ENCODE measurements at places on chromosomes 5 and 9.

- DNase-seq: no peak
Measured at GRCh38 chr5:64625678-64626077, 64.6 kb upstream of the SHISAL2B start.

GRCh38 chr5:140591747-140592372, 27.2 kb downstream of the SLC35A4 start:
- DNase-seq: no peak

GRCh38 chr5:145210020-145210419, 625.1 kb downstream of the PRELID2 start:
- DNase-seq: no peak

GRCh38 chr9:120905315-120906164, 21.1 kb downstream of the TRAF1 start:
- DNase-seq: no peak

DNA sequence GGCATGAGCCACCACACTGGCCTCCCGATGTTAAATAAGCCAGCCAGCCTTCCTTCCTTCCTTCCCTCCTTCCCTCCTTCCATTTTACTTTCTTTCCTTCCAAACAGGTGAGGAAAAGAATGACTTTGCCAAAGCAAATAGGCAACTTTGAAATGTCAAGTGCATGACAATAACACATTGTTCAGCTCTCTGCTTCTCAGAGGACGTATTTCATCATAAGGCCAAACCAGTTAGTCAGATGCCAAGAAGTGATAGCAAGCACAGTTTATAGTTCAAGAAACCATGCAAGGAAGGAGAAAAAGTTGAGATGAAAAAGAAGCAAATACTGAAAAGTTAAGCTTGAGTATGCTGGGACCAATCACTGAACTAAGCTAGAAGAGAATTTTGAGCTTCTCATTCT, 29.5 kb downstream of the POU4F3 start:
- no peak for DNase-seq

GRCh38 chr5:80116000-80116399, 80.9 kb downstream of the THBS4 start:
- DNase-seq: no peak

DNA sequence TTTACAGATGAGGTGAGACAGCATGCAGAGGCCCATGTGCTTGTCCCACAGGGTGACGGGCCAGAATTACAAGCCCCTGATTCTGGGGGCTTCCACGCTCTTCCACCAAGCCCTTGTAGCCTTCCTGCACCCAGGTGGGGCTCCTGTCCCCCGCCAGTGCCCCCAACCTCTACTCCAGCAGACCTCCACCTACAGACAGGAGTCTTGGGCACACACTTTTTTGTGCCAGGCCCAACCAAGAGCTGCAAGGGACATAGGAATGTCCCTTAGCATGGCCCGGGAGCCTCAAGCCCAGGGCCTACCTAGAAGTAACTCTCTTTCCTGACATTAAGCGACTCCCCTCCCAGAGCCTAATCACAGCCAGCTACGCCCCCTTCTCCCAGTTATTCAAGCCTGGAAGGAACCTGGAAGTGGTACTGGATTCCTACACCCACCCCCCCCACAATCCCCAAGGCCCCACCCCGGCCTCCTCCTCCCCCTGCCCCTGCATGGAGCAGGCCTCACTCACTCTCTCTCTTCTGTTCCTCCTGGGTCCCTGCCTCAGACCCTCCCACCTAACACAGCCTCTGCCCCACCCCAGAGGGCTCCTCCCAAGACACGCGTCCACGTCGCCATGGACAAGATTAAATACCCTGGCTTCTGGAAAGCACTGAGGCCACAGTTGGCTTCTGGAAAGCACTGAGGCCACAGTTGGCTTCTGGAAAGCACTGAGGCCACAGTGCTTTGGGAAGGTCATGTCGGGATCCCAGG, 30.5 kb downstream of the ADAMTS2 start:
- DNase-seq: no peak

GRCh38 chr5:122863240-122863639, 17.8 kb downstream of the SNX24 start:
- no peak for DNase-seq

GRCh38 chr5:125668884-125669283, 754.3 kb upstream of the GRAMD2B start:
- no peak for DNase-seq

DNA sequence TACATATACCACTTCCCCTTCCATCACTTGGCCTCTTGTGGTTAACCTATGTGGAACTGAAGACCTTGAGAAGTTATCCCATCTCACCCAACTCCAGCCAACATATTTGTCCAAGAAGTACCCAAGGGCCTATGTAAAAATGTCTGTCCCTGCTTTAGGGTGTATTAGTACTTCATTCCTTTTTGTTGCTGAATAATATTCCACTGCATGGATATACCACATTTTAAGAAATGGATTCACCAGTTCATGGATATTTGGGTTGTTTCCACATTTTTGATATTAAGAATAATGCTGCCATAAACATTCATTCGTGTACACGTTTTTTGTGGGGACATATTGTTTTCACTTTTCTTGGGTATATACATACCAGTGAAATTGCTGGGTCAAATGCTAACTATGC, 28.6 kb downstream of the IDNK start:
- DNase-seq: no peak

DNA sequence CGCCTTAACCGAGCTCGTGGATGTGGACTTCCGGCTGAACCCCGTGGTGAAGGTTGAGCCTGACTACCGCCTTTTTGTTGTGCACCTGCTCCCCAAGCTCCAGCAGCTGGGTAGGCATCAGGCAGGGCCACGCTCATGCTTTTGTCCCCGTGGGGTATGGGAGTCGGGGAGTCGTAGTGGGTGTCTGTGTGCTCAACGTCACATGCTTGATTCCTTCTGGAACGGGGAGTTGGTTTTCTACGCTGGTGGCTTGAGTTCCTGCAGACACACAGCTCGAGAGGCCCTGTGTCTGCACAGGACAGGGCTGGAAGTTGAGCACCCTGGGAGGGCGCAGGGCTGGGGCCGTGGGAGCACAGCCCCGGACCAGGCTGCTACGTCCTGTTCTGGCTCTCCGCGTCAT, 8.0 kb downstream of the CEP72 start:
- DNase-seq: no peak

DNA sequence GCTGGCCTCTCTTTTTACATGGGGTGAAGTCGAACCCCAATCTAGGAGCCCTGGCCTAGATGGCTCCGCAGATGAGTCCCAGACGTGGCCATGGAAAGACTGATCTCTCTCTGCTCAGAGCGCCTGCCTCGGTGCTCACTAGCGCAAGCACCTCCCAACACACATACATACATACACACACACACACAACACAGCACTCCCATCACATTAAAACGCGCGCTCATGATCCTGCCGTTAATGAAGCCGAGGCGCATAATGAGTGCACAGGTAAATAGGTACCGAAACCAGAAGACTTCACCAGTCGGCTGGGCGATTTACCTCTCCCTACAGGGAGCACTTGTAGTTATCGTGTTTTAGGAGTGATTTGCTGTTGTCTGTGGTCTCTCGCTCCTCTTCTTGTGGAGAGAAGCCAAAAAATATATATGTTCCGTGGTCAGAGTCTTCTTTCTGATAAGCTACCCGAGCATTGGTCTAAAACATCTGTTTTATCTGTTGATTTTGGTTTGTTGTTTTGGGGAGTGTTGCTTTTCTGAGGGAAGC, 207.7 kb downstream of the MEF2C start:
- no peak for DNase-seq

- no peak for DNase-seq
Measured at GRCh38 chr9:126413391-126414068, 86.9 kb downstream of the MVB12B start.

GRCh38 chr5:106906199-106906598, 764.5 kb downstream of the EFNA5 start:
- no peak for DNase-seq

DNA sequence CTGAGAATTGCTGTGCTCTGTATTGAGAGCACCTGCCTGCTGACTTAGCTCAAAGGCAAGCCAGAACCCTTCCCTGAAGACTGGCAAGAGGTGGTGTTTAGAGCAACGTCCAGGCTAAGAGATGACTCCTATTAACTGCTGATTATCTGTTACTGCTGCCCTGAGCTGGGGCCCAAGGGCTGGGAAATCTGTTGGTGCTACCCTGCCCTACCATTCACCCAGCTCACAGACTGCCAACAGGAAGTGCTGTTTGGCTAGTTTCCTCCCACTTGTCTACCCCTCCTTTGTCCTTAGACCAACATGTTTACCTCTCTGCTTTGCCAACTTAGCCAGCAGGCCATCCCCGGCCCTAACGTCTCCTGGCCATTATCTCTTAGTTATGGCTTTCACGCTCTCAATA, 6.9 kb downstream of the RAB24 start:
- no peak for DNase-seq

DNA sequence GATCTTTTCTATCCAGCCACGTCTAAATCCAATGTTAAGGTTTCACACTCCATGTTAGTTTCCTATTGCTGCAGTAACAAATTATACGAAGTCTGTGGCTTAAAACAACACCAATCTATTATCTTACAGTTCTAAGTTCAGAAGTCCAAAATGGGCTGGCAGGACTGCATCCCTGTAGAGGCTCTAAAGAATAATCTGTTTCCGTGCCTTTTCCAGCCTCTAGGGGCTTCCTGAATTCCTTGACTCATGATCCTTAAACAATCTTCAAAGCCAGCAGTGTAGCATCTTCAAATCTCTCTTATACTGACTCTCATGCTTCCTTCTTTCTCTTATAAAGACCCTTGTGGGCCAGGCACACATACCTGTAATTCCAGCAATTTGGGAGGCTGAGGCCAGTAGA, 6.8 kb downstream of the PLGRKT start:
- DNase-seq: no peak

- no peak for DNase-seq
Measured at GRCh38 chr9:5481322-5482040, 28.9 kb upstream of the PDCD1LG2 start.

- DNase-seq: no peak
Measured at GRCh38 chr9:8883321-8883720, 1083.7 kb upstream of the DMAC1 start.

DNA sequence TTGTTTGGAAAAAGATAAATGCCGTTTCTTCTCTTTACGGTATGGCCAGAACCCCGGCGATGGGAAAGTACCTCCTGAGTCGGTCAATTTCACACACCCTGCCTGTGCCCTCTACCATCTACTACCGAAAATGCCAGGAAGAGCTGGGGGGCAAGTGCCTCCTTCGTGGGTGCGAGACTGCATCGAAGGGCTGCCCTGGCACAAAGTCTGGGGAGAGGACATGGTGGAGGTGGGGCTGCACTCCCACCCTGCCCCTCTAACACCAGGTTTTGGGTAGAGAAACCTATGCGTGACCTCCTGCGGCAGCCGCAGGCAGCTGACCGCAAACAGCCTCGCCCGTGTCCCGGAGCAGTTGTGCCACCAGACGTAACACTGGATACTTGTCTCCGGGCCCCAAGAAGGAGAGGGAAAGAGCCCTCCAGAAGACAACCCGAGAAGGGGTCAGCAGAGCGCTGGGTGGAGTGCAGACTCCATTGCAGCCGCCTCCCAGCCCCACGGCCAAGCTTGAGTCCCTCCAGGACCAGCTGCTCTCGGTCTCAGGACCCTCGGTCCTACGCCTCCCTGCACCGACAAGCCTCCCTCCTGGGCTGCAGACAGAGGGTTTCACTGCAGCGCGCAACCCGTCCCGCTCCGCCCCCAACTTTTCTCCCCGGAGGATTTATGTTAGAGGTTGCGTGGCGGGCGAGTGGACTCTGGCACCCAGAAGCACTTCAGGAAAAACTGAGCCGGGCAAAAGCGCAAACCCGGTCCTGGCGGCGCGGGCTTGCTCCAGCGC, 823 bp upstream of the PRDM6 start:
- no peak for DNase-seq

- no peak for DNase-seq
Measured at GRCh38 chr5:155087036-155087435, 73.5 kb downstream of the KIF4B start.

- DNase-seq: no peak
Measured at GRCh38 chr9:108412755-108413154, 443.0 kb downstream of the ACTL7B start.

GRCh38 chr5:138159666-138160065, 18.8 kb downstream of the BRD8 start:
- no peak for DNase-seq

GRCh38 chr9:108811944-108812343, 43.8 kb downstream of the ACTL7B start:
- DNase-seq: no peak

DNA sequence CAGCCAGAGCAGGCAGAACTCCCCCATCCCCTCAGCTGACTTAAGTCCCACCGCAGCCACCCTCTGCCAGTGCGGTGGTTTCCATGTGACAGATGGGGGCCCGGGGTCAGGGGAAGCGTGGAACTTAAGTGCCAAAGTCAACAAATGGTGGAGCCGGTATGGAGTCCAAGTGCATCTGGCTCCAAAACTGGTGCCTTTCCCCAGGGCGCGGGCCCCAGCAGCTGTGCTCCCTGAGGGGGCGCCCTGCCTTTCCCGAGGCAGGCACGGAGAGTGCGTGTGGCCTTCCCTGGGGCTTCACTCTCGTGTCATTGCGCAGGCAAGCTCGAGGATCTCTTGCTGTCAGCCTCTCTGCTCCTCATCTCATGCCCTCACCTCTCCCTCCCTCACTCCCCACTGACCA, 33.8 kb downstream of the SLC46A2 start:
- DNase-seq: no peak

Data from central memory CD8-positive, alpha-beta T cell (primary cell).